Effector memory CD4-positive, alpha-beta T cell (primary cell): ENCODE measurements at places on chromosomes 7 and 10.
A peak's percentile ranks its signal among the peaks of the same experiment; 100 is the strongest.

DNA sequence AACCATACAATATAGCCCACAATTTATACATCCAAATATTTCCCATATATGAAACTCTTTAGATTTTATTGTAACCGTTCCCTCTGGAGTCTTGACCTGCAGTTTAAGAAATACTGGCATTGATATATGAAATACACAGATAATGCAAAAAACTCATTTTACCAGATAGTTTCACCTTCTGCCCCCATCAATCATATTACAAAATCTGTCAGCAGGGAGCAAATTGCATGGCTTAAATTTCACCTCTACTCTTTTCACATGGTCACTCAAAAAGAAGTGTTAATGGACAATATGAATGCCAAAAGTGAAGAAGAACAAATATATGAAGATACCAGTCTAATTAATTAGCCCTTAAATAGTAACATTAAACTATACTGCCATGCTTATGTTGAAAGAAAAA is 57.0 kb upstream of the TMEM106B start:
- H3K4me1 ChIP-seq = no peaks in the 10 kb centered on the region
- DNase-seq = no peak

DNA sequence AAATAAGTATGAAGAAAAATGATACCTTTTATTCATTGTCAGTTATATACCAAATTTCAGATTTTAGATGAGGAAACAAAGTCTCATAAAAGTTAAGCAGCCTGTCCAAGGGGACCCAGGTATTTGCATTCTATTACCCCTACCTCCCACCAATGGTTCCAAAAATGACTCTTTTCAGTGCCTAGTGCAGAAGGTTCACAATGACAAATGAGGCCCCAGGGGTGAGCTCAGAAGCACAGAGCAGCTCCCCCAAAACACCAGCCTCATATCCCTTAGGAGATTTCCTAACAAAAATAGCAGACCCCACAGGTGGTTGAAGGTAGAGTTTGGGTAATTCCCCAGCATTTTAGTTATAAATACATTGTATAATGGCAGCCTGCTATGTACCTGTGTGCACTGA is 168.6 kb downstream of the REEP3 start:
- H3K36me3 ChIP-seq = no peaks in the 10 kb centered on the region
- no peaks in the 10 kb centered on the region for H3K4me1 ChIP-seq
- H3K27me3 ChIP-seq = no peaks in the 10 kb centered on the region
- no peak overlapping the region for H3K4me3 ChIP-seq
- no peak overlapping the region for H3K27ac ChIP-seq

DNA sequence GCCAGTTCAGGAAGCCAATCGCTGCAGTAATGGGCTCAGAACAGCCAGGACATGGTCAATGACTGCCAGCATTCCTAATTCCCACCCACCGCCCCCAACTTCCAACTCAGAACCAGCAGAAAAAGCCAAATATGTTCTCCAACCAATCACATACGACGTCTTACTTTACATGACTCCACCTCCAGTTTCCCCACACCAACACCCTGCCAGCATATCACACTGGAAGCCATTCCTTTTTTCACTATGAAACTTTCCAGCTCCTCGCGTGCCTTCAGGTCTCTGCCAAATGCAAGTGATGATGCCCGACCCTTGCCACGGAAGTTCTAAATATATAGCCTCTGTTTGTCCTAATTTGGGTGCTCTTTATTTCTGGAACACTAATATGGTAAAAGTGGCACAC is 12.5 kb downstream of the NPS start:
- H3K4me3 ChIP-seq = no peak overlapping the region
- no peaks in the 10 kb centered on the region for H3K4me1 ChIP-seq
- no peaks in the 10 kb centered on the region for H3K36me3 ChIP-seq
- no peak overlapping the region for H3K27ac ChIP-seq

DNA sequence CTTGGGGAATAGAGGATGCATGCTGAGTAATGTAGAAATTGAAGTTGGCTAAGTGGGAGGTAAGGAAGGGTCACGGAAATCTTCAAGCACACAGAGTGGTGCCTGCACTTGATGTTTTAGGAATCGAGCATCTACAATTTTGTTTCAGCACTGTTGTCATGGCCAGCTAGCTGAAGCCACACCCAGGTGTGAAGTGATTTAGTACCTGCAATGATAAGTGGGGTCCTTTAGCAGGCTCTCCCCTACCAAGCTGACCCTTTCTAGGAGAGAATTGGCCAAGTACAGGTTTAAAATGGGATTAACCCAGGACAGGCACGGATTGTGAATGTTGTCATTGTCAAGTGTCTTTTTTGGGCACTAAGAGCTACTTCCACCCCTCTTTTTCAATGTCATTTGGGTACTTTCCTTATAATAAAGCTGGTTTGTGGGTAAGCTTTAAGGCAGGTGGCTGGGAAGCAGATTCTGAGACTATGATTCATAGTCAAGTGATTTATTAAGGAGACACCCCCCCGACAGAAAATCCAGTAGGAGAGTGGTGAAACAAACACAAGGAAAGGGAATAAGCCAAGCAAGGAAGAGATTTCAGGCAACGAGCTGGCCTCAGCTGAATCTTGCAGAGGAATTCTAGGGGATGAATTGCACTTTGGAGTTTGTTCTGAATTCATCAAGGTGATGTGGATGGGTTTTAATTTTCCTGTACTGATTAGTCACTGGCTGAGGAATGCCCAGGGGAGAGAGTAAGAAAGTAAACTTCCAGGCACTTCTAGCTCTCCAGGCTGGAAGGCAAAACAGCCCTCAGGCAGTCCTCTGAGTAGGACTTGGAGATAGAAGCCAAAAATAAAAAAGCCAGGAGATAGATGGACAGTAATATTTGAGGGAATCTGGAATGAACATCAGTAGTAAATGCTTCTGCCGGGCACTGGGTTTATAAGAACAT is 1128.4 kb downstream of the SORCS3 start:
- H3K36me3 ChIP-seq = no peaks in the 10 kb centered on the region
- H3K27ac ChIP-seq = no peak overlapping the region
- H3K4me3 ChIP-seq = no peak overlapping the region
- no peaks in the 10 kb centered on the region for H3K27me3 ChIP-seq
- H3K4me1 ChIP-seq = no peaks in the 10 kb centered on the region

DNA sequence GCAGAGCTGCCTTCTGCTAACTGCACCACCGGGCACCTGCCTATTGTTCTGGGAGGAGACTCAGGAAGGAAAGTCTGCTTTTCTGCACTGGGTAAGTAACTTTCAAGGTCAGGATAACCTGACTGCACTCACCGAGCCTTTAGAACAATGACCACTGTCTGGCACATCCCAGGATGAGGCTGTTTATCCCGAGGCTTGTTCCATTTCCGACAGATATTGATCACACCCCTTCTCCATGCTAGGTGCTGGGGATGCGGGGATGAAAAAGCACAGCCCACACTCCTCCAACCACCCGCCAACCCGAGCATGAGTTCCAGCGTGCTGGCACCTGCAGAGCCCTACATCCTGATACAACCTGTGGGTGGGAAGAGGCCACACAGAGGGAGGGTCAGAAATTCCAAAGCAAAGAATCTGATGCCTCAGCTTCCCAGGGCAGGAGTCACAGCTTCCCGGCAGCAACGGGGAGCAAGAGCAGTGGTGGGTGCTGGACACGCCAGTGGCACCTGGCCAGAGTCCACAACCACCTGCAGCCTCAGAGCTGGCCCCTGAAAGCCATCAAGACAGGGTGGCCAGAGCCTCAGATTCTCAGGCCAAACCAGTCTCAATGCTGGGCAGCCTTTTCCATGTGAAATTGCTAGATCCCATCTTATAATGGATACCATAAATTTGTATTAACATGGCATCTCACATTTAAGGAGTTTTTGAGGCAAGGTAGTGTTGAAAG is 34.9 kb upstream of the CNPY1 start:
- H3K27me3 ChIP-seq = no peaks in the 10 kb centered on the region
- no peaks in the 10 kb centered on the region for H3K4me1 ChIP-seq
- no peak for DNase-seq
- no peaks in the 10 kb centered on the region for H3K36me3 ChIP-seq

- no peak overlapping the region for H3K27ac ChIP-seq
- no peak overlapping the region for H3K4me3 ChIP-seq
- no peak for DNase-seq
- no peaks in the 10 kb centered on the region for H3K36me3 ChIP-seq
- no peaks in the 10 kb centered on the region for H3K4me1 ChIP-seq
Observed at GRCh38 chr10:4514445-4515108, 311.4 kb upstream of the AKR1E2 start.

GRCh38 chr7:42100156-42100508 is 136.9 kb downstream of the GLI3 start:
- H3K27ac ChIP-seq = no peak overlapping the region
- no peak for DNase-seq
- H3K4me3 ChIP-seq = no peak overlapping the region
- no peaks in the 10 kb centered on the region for H3K4me1 ChIP-seq
- no peaks in the 10 kb centered on the region for H3K36me3 ChIP-seq

GRCh38 chr7:73526896-73527821 is 5.1 kb upstream of the BAZ1B start:
- H3K4me1 ChIP-seq = peaks cover 18% of the 10 kb centered on the region
- H3K27ac ChIP-seq = peak overlapping the region; percentile 37
- H3K4me3 ChIP-seq = no peak overlapping the region
- no peaks in the 10 kb centered on the region for H3K36me3 ChIP-seq
- no peak for DNase-seq

DNA sequence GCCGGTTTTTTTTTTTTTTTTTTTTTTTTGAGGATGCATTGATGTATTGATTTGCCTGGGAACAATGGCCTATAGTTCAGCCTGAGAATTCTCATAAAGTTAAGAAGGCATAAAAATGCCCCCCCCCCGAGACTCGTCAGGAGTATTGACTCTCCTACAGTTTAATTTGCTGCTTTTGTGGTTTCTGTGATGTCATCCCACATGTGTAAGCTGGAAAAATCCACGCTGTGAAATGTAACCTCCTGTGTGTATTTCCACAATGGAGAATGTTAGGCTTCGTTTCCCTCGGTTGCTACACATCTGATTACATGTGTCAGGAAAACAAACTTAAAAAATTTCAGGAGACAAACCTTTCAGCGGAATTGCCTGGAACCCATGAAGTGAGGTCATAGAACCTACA is 117.9 kb downstream of the FANK1 start:
- no peak overlapping the region for H3K27ac ChIP-seq
- no peak overlapping the region for H3K4me3 ChIP-seq
- no peaks in the 10 kb centered on the region for H3K4me1 ChIP-seq
- no peak for DNase-seq
- no peaks in the 10 kb centered on the region for H3K36me3 ChIP-seq

DNA sequence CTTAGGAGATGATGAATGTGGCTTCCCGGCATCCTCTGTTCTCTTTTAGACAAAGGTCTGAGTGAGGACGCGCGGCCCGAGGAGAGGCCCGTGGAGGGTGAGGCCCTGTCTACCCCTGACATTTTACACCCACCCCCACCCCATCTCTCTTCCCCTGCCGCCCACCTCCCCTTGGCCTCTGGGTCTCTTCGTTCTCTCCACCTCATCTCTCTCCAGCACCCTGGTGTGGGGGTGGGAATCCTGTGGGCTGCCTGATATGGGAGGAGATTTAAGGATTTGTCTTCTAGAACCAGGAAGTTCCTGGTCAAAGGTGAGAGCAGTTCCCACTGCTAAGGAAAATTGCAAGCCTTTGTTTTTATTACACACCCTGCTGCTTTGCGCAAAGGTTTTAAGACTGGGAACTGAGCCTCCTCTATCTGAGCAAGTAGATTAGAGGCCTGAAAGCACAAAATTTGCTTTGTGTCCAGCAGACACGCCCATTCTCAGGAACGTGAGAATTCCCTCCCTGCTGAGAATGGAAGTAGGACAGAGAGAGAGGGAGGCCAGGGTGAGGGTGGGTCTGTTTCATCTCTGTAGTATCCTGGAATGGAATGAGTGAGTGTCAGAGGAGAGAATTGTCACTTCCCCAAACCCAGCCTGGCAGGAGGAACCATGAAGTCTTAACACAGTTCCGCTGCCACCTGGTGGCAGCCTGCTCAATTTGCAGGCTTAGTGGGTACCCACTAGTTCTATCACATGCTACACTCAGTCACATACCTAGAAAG is 91.2 kb downstream of the GTF2IRD1 start:
- no peak overlapping the region for H3K27ac ChIP-seq
- H3K36me3 ChIP-seq = no peaks in the 10 kb centered on the region
- H3K4me1 ChIP-seq = no peaks in the 10 kb centered on the region
- no peak overlapping the region for H3K4me3 ChIP-seq
- DNase-seq = no peak

GRCh38 chr10:93095225-93095624 is 21.5 kb downstream of the CYP26A1 start:
- H3K27me3 ChIP-seq = no peaks in the 10 kb centered on the region
- H3K4me3 ChIP-seq = no peak overlapping the region
- no peak overlapping the region for H3K27ac ChIP-seq

DNA sequence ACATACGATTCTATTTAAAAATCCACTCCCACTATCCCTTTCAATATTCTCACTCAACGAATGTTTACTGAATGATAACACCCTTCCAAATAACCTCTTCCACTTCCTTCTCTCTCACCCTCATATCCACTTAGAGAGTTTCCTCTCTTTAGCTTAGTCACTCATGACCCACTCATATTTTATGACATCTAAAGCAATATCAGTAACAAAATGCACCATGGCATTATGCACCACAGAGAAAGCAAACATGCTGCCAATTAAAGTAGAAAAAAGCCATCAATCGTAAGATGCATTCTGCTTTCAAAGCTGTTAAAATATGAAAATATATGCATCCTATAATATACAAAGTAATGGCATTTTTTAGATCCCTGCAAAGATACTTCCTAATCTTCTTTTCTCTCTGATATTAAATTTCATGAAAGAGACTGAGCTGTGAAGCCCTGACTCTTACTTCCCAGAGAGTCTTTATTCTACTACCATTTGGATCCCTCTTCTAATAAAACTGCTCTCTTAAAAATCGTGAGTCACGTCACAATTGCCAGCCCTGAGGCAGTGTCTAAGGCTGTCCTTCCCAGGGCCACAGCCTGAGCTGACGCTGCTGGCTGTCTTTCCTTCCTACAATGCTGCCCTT is 283.0 kb upstream of the KLF6 start:
- H3K27ac ChIP-seq = no peak overlapping the region
- no peak overlapping the region for H3K4me3 ChIP-seq
- H3K36me3 ChIP-seq = no peaks in the 10 kb centered on the region
- peaks cover 15% of the 10 kb centered on the region for H3K4me1 ChIP-seq
- no peak for DNase-seq

- no peaks in the 10 kb centered on the region for H3K36me3 ChIP-seq
- H3K27ac ChIP-seq = no peak overlapping the region
- no peaks in the 10 kb centered on the region for H3K4me1 ChIP-seq
- DNase-seq = no peak
Observed at GRCh38 chr7:44377134-44377463, 51.7 kb upstream of the CAMK2B start.

GRCh38 chr7:105794741-105795729 is 81.4 kb downstream of the ATXN7L1 start:
- DNase-seq = no peak
- no peak overlapping the region for H3K27ac ChIP-seq
- H3K4me1 ChIP-seq = peaks cover 2% of the 10 kb centered on the region
- no peak overlapping the region for H3K4me3 ChIP-seq
- H3K36me3 ChIP-seq = no peaks in the 10 kb centered on the region
